ENCODE measurements at places on chromosomes 7 and 10.

GRCh38 chr7:75983471-75984129 lies 10.8 kb downstream of the TMEM120A start:
- no peak for DNase-seq

DNA sequence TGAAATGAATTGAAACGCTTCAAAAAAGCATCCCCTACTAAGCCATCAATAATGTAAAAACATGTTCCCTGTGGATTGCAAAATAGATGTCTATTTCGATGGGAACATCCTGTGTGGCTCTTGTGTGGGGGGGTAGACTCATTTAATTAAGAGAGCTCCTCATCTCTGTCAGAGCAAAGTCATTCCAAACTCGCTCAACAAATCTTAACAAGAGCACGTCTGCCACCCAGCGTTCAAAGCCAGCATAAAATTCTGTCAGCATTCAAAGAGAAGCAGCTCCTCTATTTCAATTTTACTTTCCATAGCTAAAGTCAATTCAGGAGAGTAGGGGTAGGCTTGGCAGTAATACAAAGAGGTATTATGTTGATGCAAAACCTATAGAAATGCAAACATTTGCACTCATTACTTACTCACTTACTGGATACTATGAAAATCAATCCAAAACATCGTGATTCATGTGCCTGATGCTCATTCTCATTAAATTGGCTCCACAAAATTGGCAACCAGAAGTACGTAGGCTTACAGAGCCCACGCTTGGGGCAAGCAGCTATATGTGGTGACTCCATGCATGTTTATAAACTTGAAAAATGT lies 114.9 kb downstream of the IPMK start:
- peak; percentile 44 for DNase-seq

DNA sequence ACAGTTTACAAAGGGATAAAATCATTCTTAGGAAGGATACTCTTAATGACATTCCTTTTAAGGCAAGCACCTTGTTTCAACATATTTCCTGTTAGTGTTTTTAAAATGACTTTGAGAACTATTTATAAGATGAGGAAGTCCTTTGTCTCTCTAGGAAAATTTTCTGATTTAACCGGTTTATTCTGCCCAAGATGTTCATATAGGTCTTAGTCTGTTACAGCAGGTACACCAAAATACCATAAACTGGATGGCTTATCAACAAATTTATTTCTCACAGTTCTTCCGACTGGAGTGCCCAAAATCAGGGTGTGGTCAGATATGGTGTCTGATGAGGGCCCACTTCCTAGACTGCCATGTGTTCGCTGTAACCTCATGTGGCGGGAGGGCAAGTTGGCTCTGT lies 77.9 kb downstream of the GSAP start:
- DNase-seq: no peak

- DNase-seq: no peak
Observed at GRCh38 chr10:84727398-84727797, 399.0 kb downstream of the CCSER2 start.

DNA sequence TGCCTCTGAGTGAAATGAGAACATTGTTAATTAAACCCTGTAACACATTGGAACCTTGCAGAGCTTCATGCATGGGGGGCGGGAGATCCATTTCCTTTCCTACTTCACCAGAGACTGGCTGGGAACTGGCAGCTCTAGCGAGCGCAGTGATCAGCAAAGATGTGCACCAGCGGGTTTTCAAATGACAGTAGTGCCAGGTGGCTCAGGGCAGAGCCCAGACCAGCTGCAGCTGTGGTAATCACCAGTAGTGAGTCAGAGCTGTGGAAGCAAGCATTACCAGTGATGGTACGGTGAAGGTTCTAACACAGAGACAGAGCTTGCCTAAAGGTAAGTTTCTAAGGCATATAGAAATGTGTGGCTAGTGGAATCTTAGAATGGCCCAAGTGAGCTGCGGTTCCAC lies 1009.7 kb upstream of the CELF2 start:
- DNase-seq: no peak

DNA sequence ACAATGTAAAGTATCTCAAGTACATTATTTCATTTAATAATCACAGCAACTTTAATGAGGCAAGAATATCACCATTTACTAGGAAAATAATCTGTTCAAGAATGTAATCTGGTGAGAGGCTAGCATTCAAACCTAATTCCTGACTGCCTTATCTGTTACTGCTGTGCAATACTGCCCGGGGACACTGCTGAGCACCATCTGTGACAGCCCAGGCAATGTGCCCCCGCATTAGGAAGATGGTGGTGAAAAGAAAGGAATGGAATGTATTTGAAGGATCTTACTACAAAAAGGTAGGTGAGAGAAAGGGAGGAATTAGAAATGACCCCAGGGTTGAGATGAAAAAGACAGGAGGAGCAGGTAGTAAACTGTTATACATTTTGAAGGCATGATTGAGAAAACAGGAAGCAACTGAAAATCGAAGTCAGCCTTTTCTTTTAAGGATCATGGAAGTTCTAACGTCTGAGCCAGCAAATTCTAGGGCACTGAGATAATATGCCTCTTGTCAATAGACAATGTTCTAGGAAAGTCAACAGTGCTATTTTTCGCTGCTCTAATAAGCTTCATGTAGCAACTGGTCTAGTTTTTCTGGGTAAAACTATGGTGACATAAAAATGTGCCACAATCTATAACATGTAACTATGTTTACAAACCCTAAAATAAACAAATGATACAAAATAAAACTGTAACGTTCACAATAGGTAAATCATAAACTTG lies 90.4 kb downstream of the ETV1 start:
- no peak for DNase-seq

GRCh38 chr10:100632027-100632426 lies 96.3 kb downstream of the HIF1AN start:
- no peak for DNase-seq

DNA sequence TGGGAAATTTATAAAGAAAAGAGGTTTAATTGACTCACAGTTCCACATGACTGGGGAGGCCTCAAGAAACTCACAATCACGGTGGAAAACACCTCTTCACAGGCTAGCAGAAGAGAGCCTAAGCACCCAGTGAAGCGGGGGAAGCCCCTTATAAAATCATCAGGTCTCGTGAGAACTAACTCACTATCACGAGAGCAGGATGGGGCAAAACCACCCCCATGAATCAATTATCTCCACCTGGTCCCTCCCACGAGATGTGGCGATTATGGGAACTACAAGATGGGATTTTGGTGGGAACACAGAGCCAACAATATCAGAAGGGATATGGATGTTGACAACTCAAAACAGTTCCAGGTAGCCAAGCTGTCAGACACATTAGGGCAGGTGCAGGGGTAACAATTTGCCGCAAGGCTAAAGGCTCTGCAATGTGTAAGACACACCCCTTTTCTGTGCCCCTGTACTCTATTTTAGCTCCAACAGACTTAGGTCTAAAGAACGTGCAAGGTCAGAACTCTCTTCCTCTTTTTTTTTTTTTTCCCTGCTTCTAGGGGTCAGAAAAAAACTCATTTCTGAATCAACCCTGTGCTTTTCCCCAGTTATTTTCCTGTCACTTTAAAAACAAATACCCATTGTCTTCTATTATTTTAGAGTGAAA lies 30.7 kb upstream of the RBM20 start:
- DNase-seq: no peak

GRCh38 chr10:72133517-72133916 lies 45.2 kb upstream of the SPOCK2 start:
- DNase-seq: no peak

DNA sequence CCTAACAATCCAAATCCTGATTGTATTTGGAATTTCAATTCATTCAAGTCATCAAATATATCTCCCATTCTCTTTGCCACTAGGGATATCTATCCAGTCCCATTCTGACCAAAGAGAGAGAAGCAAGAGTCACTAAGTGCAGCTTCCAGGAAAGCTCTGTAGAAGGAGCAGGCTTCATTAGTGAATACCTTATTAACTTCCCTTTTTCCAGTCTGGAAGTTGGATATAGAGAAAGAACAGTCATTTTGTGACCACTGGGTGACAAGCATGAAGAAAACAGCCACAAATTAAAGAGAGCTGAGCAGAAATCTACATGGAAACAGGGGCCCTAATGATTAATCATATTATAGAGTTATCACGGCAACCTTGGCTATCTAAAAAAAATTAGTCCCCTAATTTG lies 190.7 kb upstream of the ADO start:
- DNase-seq: no peak

GRCh38 chr10:97547271-97547600 lies 25.3 kb upstream of the ANKRD2 start:
- DNase-seq: no peak

- DNase-seq: no peak
Observed at GRCh38 chr7:73504017-73504416, 18.1 kb downstream of the BAZ1B start.

- DNase-seq: no peak
Observed at GRCh38 chr10:17912754-17913153, 39.0 kb upstream of the SLC39A12 start.

GRCh38 chr7:29564496-29565223 lies 1.0 kb downstream of the PRR15 start:
- no peak for DNase-seq

- no peak for DNase-seq
Observed at GRCh38 chr7:144884896-144885295, 49.0 kb upstream of the TPK1 start.

DNA sequence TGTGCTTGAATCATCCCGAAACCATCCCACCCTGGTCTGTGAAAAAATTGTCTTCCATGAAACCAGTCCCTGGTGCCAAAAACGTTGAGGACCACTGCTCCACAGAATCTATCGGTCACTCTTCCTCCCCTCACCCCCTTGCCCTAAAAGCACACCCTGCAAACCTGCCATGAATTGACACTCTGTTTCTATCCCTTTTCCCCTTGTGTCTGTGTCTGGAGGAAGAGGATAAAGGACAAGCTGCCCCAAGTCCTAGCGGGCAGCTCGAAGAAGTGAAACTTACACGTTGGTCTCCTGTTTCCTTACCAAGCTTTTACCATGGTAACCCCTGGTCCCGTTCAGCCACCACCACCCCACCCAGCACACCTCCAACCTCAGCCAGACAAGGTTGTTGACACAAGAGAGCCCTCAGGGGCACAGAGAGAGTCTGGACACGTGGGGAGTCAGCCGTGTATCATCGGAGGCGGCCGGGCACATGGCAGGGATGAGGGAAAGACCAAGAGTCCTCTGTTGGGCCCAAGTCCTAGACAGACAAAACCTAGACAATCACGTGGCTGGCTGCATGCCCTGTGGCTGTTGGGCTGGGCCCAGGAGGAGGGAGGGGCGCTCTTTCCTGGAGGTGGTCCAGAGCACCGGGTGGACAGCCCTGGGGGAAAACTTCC lies 784 bp upstream of the SERPINE1 start:
- DNase-seq: no peak

GRCh38 chr7:84837405-84837804 lies 349.5 kb downstream of the SEMA3D start:
- DNase-seq: no peak

GRCh38 chr10:6221971-6222751 lies 19.4 kb downstream of the PFKFB3 start:
- DNase-seq: no peak

GRCh38 chr7:74439541-74439940 lies 14.2 kb upstream of the GTF2IRD1 start:
- DNase-seq: no peak

DNA sequence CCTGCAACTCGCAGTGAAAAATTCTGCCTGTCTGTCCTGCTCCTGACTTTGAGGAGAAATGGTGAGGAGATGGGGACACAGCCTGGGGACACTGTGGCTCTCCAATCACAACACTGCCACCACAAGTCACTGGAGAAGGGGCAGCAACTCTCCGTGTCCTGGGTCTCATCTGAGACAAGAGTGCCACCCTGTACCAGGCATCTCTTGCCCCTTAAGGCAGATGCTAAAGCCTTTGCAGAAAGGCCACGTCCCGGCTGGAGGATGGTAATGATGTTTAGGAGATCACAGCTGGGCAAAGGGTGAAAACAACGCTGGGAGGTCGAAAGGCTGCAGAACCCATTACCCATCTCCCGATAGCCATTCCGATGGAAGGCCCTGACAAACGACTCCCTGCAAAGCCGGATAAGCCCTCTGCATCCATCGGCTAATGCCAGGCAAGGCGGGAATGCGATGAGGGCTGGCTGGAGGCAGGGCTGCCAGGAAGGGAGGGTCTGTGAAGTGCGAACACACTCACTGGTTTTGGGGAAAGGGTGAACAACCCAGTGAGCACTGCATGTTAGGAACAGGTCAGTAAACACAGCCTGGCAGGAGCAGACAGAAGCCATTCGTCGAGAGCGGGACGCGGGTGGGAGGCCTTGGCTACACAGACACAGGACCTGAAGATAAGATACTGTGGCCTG lies 190.8 kb downstream of the ADARB2 start:
- no peak for DNase-seq

DNA sequence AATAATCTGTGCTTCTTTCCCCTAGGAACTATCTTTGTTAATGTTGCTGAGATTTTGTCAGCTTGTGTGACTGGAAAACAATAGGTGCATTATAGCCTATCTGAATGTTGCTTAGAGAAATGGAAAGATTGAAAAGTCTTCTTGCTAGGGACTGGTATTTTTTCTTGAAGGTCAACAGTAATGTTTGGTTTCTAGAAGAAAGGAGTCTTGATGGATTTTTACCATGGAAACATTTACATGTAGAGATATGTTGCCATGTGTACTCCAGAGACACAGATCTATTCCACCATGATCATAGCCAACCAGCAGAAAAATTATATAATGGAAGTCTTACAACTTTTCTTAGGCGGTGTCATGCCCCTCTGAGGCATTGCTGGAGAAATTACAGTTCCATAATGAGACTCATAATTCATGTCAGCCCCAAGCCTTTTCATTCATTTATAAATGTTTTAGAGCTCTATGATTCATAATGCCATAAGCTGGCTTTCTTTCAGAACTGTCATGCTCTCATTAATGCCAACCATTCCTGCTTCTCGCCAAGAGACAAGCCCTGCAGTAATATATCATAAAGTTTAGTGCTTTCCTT lies 175.1 kb upstream of the PTPRZ1 start:
- no peak for DNase-seq

DNA sequence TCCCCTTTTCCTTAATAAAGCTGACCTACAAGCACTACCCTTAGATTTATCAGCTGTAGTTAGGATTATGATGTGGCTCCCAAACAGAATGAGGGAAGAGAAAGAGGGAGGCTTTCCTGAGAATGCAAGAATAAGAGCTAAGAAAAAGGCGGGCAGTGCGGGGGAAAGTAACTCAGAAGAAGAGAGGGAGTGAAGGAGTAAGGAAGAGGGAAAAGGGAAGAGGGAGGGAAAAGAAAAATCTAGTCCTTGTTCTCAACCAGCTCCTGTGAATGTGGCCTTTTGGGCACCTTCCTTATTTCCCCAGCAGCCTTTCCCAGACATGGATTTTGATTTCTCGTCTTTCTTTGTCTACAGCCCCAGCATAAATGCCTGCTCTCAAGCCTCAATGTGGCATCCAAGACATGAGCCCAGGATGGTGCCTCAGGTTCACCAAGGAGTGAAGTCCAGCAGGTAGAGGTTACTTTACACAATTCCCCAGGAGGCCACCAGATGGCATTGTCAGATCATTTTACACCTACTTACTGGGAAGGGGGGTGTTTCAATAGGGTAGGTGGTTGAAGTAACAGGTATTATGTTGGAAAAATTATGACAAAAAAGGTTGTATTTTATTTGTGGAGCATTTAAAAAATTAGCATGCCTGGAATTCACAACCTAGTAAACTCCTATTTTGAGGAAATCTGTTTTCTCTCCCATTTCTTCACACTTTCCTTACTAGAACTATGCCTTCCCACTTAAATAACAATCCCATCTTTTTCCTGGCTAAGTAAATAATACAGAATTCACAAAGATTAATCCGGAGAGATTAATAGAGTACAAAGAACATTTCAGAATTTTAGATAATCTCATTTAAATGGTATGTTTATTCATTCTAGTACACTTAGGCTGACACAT lies 106.5 kb downstream of the HTR7 start:
- no peak for DNase-seq

GRCh38 chr10:24462291-24462813 lies 253.4 kb downstream of the KIAA1217 start:
- no peak for DNase-seq

- peak; percentile 21 for DNase-seq
Observed at GRCh38 chr7:23532490-23533237, 883 bp upstream of the TRA2A start.

Measured in NCI-H524 (cell line).